Hematopoietic multipotent progenitor cell treated with erythropoietin and hydrocortisone succinate and interleukin-3 and kit ligand, for 17 days (in vitro differentiated cells): ENCODE measurements at places on chromosomes 1 and 21.

GRCh38 chr1:15028616-15029015 lies 124.9 kb upstream of the TMEM51 start:
- DNase-seq: no peak

- DNase-seq: no peak
These were observed 21.3 kb upstream of the SARS1 start for GRCh38 chr1:109192433-109192832.

- DNase-seq: no peak
These were observed 36.5 kb downstream of the PUM1 start for GRCh38 chr1:31029026-31029425.

- no peak for DNase-seq
These were observed 5.2 kb downstream of the TMPRSS3 start for GRCh38 chr21:42390696-42391095.

- DNase-seq: no peak
These were observed 39.6 kb downstream of the LGR6 start for GRCh38 chr1:202233171-202233570.

DNA sequence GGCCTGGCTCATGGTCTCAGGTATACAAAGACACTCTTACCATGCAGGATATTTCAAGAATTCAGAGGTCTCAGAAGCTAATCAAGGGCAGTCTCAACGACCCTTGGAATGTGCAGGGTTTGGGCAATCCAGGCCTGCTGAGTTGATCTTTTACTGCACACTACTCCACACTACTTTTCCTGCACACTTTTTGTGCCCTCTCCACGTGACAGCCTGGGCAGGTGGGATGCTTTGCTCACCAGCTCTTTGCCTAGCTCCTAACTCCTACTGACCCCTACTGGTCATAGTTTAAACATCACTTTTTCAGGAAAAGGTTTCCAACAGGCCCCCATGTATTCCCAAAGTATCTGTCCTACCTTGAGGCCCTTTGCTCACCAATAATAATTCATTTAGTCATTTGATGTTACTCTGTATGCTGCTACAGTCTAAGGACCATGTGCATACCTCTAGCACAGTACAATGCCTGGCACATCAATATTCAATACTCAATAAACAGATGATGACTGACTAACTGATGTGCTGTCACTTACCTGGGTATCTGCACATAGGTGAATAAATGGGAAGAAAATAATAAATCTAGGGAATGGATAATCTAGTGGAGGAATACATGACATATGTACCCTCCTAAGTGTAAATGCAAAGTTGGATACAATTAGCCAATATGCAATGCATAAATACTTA lies 9.6 kb downstream of the DUSP23 start:
- DNase-seq: peak; percentile 12
